ENCODE measurements at places on chromosomes 2 and 18.

GRCh38 chr18:62287781-62288664 is 37.1 kb upstream of the TNFRSF11A start:
- DNase-seq, result no peak

DNA sequence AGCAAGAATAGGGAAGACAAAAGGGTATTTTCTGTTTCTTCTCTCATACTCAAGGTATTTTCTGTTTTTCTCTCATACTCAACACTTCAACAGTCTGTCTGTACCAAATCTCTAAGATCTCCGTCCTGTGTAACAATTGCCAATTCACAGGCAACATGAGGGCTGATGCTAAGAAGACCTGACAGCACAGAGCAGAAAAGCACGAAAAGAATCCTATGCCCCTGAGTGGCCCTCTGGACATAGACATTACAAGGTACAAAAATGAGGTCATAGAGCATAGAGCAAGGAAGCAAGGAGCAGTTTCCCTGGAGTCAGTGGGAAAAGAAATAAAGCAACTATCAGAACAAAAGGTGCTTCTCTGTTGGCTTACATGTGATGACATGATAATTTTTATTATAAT is 1612.6 kb upstream of the CELF4 start:
- DNase-seq, result no peak

DNA sequence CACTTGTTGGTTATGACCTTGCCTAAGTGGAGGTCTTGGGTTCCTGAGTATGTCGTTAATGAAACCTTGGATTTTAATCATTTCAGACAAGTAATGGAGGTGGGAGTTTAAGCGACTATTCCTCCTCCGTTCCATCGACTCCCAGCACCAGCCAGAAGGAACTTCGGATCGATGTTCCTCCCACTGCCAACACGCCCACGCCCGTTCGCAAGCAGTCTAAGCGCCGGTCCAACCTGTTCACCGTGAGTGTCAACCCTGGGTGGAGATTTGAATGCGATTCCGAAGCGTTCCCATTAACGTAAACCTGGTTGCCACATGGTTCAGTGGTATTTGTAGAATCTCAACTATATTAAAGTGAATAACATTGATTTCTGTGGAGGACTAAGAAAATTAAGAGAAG is 305.4 kb downstream of the AGAP1 start:
- no peak for DNase-seq

DNA sequence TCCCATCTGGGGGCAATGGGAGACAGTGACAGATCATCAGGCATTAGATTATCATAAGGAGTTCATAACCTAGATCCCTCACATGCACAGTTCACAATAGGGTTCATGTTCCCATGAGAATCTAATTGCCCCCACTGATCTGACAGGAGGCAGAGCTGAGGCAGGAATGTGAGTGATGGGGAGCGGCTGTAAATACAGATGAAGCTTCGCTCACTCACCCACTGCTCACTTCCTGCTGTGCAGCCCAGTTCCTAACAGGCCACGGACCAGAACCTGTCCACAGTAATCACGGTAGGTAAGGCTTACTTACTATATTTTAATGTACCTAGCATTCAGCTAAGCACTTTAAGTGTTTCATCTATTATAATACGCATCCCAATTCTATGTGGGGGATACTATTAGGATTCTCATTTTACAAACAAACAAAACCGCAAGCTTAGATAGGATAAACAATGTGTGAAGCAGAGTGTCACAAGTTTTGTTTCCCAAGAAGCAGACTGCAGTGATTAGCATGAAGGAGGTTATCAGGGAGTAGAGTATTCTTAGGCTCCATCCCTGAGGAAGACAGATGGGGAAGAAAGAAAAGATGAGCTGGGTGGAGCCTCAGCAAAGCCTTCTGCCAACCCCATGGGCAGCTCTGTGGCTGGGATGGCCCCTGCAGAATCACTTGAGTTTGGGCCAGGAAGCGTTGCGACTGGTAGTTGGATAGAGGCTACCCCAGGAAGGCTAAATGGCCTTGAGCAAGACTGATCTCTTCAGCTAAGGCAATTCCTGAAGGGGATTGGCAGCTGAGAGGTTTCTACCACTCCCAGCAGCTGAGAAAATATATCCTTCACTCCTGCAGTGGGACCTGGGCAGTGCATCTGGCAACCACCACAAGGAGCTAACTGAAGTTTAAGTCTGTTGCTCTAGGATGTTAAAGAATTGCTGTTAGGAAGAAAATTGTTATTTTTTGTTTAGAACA is 133.1 kb downstream of the MREG start:
- no peak for DNase-seq

DNA sequence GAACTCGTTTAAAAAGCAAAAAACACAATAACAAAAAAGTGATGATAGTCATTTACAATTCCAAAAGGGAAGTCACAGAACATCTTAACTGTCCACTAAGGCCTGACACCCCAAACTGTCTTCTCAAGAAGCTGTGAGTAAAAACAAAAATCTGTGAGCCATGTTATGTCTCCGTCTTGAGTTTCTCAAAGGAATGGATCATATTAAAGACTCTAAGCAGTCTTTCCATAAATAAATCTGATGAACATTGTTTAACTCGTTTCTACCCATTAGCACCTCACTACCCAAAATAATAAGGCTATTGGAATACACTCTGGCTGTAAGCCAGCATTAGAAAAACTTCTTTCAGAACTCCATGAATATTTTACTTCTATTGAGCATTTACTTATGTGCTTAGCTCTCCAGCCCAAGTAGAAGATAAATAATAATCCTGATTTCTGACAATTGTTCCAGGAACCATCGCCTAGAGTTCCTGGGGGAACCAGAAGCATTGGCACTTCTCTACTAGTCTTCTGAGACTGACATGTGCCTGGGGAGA is 396.0 kb downstream of the STK39 start:
- DNase-seq, result no peak

DNA sequence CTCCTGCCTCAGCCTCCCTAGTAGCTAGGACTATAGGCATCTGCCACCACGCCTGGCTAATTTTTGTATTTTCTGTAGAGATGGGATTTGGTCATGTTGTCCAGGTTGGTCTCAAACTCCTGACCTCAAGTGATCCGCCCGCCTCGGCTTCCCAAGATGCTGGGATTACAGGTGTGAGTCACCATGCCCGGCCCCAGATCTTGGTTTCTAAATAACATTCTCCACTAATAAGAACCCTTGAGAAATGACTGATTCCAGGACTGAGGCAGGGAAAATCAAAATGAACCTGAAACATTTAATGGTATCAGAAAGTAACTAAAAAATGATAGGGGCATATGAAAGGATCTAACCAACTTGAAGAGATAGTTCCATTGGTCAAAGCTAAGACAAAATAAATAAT is 34.0 kb downstream of the BMPR2 start:
- DNase-seq, result no peak

DNA sequence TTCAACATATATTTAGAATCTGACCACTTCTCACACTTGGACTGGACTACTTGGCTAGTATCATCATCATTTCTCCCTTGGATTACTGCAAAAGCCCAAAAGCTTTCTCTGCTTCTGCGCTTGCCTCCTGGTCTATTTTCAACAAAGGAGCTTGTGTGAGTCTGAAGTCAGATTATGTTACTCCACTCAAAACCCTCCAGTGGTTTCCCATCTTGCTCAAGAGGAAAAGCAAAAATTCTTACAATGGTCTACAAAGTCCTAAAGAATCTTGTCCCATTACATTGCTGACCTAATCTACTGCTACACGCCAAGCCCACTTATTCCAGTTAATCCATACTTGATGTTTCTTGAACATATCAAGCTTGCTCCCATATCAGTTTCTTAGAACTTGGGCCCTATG is 9.6 kb downstream of the PREPL start:
- DNase-seq, result no peak

DNA sequence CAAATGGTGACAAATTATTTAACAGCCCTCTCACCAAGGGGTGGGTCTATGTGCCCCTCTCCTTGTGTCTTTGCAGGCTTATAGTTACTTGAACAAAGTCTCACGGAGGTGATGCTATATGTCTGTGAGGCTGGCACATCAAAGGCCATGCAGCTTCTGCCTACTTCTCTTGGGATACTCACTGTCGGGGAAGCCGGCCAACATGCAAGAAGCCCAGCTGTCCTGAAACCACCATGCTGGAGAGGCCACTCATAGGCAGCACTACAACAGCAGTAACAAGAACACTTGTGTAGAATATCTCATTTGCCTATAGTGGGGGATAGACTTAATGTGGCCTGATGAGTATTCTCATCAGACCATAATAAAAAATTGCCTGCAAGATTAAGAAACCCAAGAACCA is 233.7 kb upstream of the NCKAP5 start:
- no peak for DNase-seq

GRCh38 chr2:8850845-8851487 is 13.6 kb upstream of the KIDINS220 start:
- no peak for DNase-seq

- DNase-seq, result no peak
These were observed 2.4 kb upstream of the POU3F3 start for GRCh38 chr2:104851291-104852089.

DNA sequence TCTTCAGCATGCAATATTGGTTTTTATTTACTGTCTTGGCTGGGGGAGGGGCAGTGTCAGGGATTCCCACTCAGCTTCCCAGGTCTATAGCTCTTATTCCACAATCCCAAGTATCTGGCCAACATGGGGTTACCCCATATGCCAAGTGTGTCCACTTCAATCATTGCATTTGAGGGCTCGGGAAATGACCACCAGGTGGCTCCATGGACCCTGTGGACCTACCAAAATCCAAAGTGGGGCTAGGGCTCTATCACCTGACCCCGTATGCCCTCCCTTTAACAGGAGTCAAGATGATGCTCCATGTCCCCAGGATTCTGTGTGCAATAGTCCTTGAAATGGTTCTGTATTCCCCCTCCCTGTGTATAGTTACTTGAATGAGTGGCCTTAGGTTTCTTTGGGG is 12.1 kb upstream of the TRAF3IP1 start:
- no peak for DNase-seq

DNA sequence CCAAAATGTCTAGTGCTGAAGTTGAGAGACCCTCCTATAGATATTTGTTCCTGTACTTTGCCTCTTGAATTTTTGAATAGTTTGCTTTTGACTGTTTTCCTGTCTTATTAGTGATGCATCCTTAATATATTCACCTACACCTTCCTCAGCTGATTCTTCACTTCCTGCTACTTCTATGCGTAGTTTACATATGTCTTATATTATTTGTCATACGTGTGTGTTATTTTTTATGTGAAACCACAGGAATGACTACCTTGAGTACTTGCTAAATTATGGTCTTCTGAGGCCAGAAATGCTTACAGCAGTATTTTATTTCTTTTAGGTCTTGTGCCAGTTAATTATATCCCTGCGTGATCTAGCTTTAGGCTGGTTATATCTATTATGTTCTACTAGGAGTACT is 9.9 kb downstream of the UBE2E3 start:
- no peak for DNase-seq

DNA sequence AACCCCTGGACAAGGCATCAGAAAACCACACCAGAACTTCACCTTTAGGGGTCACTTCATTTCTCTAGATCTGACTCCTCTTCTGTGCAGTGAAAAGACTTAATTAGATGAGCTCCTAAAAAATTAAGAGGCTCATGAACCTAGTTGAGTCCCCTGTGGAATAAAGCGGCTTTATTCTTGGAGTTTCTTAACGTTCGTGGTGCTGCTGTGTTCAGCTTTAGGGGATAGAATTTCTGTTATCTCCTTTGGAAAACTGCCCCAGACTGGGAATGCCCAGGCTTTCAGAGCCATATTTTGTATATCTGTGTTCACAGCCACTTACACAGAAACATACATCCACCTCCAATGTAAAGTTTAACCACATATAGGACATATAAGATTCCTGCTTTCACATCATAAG is 165.8 kb downstream of the ANTXR1 start:
- no peak for DNase-seq

GRCh38 chr2:71680925-71681324 is 227.6 kb downstream of the DYSF start:
- DNase-seq, result no peak

GRCh38 chr2:15645720-15646385 is 54.2 kb downstream of the DDX1 start:
- no peak for DNase-seq

- DNase-seq, result no peak
These were observed 273.6 kb upstream of the NRP2 start for GRCh38 chr2:205408696-205409095.

DNA sequence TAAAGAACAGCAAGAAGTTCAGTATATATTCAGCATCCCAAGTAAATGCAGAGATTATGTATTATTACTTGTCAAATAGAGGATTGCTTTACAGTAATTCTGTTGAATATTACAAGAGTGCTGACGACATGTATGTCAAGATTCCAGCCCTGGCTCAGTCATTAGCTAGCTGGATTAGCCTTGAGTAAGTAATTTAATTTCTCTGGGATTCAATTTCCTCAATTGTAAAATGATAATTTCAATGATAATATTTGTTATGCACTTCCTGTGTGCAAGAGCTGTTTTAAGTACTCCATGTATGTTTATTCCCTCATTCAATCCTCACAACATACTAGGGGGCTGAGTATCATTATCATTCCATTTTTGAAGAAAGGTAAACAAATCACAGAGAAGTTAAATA is 44.0 kb downstream of the TCF4 start:
- no peak for DNase-seq

DNA sequence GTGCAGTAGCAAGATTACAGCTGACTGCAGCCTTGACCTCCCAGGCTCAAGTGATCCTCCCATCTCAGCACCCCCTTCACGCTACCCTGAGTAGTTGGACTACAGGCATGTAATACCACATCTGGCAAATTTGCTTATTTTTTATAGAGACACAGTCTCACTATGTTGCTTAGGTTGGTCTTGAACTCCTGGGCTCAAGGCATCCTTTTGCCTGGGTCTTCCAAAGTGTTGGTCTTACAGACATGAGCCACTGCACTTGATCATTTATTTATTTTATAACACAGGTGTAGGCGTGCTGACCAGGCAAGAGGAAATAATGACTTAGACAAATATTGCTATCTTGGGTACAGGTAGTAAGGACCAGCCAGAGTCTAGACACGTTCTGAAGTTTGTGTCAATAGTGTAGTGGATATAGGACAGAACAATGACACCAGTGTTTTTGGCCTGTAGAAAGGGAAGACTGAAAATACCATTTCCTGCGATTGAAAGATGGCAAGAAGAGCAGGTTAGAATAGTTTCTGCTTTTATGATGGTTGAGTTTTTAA is 71.0 kb upstream of the THUMPD2 start:
- no peak for DNase-seq

DNA sequence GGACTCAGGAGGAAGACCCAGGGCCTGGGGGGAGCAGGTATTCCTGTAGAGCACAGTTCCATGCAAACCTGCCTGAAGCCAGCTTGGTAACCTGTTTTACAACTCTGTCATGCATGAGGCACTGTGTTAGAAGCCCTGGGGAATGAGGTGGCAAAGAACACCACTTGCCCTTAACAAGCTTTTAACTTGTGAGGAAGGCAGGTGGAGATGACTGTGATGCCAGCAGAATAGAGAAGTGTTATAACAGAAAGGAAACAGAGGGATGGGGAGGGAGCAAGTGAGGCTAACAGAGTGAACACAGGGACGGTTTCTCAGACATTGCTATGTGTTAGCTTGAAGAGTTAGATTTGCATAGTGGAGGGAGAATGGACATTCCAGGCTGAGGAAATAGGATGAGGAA is 11.5 kb upstream of the IL1A start:
- DNase-seq, result no peak

- no peak for DNase-seq
These were observed 86.7 kb downstream of the KCNS3 start for GRCh38 chr2:17965196-17965595.

GRCh38 chr2:241391892-241392665 is 36.0 kb downstream of the FARP2 start:
- DNase-seq, result peak; percentile 10
